Activated T-cell treated with anti-CD3 and anti-CD28 coated beads, Interleukin-2, amount 50 U/mL, for 72 hours (primary cell): ENCODE measurements at places on chromosomes 2 and 18. TPM values are rescaled to one million over a fixed set of nuclear protein-coding genes. Genes with fewer than 3 reads are reported as not detected.

DNA sequence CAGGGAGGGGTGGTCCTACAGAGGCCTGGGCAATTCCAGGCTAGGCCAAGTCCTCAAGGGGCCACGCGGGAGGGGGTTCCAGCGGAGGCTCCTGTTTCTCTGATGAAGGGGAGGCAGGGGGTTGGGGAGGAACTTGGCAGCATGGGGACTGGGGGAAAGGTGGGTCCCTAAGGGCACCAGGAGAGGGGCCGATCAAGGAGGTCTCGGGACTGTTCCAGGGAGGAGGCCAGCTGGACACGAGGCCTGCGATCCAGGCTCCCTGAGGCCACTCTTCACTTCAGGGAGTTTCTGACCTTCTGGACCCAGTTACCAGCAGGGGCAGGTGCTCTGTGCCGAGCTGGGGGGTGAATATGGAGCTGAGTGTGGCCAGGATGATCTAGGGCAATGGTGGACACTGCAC is 71.5 kb downstream of the ASB1 start:
- DNase-seq, result no peak

The HOXD4 gene
- not detected for total RNA-seq

GRCh38 chr2:136051725-136052048 is 66.3 kb upstream of the DARS1 start:
- DNase-seq, result no peak

DNA sequence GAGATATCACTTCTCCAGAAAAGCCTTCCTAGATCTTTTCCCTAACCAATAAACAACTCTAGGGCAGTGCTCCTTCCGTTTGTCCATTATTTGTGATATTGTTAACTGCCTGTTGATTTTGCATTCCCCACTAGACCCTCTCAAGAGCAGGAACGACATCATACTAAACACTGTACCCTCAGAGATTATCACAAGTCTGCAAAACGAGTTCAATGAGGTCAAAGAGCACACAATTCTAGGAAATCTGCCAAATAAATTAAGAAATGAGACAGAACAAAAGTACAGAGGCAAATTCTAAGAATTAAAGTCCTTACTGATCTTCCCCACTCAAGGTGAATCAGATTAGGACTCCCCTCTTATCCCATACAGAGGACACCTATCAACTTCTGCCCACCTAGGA is 7.6 kb downstream of the RTTN start:
- DNase-seq, result no peak

The FAM237A gene
- not detected for total RNA-seq

DNA sequence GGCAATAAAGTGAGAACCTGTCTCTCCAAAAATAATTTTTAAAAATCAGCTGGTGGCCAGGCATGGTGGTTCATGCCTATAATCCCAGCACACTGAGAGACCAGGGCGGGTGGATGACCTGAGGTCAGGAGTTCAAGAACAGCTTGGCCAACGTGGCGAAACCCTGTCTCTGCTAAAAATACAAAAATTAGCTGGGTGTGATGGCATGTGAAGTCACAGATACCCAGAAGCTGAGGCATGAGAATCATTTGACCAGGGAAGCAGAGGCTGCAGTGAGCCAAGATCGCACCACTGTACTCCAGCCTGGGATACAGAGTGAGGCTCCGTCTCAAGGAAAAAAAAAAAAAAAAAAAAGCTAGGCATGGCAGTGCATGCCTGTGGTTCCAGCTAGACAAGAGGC is 7.4 kb upstream of the GPR75 start:
- no peak for DNase-seq

DNA sequence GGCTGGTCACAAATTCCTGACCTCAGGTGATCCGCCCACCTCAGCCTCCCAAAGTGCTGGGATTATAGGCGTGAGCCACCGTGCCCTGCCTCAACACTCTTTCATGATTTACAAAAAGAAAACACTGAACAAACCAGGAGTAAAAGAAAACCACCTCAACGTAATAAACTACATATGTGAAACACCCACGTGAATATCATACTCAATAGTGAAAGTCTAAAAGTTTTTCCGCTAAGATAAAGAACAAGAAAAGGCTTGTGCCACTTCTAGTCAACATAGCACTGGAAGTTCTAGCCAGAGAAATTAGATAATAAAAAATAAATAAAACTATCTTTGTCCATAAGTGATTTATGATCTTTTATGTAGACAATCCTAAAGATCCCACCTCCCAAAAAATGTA is 68.5 kb downstream of the ROCK2 start:
- no peak for DNase-seq

The KCNG2 gene
- total RNA-seq, result not detected
